ENCODE measurements at places on chromosomes 1 and 21. TPM values are rescaled to one million over a fixed set of nuclear protein-coding genes. Genes with fewer than 3 reads are reported as not detected.

IGSF21 gene
- 4.4 TPM for total RNA-seq

S100A12 gene
- total RNA-seq = not detected

PODN gene
- 0.10 TPM for total RNA-seq

RGS8 gene
- total RNA-seq = not detected

MRPL9 gene
- total RNA-seq = 99.5 TPM

NHLH1 gene
- total RNA-seq = 1.2 TPM

CA6 gene
- total RNA-seq = 2.5 TPM

JTB gene
- 58.7 TPM for total RNA-seq

MSH4 gene
- total RNA-seq = 0.44 TPM

DNAJC28 gene
- total RNA-seq = 3.3 TPM

COA6 gene
- 21.2 TPM for total RNA-seq

NFASC gene
- total RNA-seq = 3.8 TPM

C4BPB gene
- total RNA-seq = 6.6 TPM

CACNA1S gene
- total RNA-seq = 0.08 TPM

SPRR1A gene
- not detected for total RNA-seq

UBE4B gene
- total RNA-seq = 54.8 TPM

PDC gene
- total RNA-seq = not detected

POTED gene
- total RNA-seq = not detected

DIRAS3 gene
- total RNA-seq = 0.49 TPM

ACKR1 gene
- 0.23 TPM for total RNA-seq

IGSF9 gene
- 2.2 TPM for total RNA-seq

CD5L gene
- total RNA-seq = not detected

LDLRAD1 gene
- total RNA-seq = not detected

Measured in endothelial cell (in vitro differentiated cells).